A549 (cell line): ENCODE measurements at places on chromosomes 4 and X. TPM values are rescaled to one million over a fixed set of nuclear protein-coding genes. Genes with fewer than 3 reads are reported as not detected.

GRCh38 chr4:122086338-122087065 lies 65.6 kb upstream of the BLTP1 start:
- DNase-seq, result no peak

GRCh38 chr4:94399721-94400120 lies 52.0 kb upstream of the PDLIM5 start:
- no peak for DNase-seq

Gene FGF5
- polyA plus RNA-seq, result 0.21 to 0.28 TPM (median 0.25 TPM) in 3 replicates

DNA sequence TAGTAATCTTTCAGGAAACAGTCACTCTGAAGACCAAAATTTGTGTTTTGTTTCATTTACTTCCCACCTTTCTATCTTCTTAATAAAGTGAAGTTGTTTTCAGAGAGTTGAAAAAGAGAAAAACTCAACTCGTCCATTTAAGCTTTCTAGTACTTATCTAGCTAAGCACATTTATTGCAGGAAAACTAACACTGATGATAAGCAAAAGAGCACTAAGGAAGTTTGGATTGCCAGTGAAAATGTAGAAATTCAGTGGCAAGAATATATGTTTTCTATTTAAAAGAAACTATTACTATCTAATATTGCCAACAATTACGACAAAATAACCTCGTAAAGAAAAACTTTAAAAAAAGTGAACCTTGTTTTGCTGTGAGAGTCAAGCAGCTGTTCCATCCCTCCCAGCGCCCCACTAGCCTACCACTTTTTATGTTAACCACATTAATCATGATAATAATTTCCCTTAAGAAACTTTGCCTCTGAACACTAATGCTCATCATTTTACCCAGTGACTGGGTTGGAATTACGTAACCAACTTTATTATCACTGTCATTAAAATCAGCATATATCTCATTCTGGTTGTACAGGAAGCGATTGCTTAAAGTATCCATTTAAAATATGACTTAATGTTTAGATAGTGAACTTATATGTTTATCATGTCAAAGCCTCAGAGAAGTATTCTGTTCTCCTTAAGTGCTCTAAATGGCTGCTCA lies 24.8 kb downstream of the SPRY1 start:
- no peak for DNase-seq

GRCh38 chrX:85004255-85004654 lies 578 bp downstream of the APOOL start:
- peak; percentile 13 for DNase-seq

GRCh38 chrX:39772057-39772832 lies 325.5 kb downstream of the BCOR start:
- no peak for DNase-seq

Gene SUPT20HL1
- not detected in 3 replicates for polyA plus RNA-seq

DNA sequence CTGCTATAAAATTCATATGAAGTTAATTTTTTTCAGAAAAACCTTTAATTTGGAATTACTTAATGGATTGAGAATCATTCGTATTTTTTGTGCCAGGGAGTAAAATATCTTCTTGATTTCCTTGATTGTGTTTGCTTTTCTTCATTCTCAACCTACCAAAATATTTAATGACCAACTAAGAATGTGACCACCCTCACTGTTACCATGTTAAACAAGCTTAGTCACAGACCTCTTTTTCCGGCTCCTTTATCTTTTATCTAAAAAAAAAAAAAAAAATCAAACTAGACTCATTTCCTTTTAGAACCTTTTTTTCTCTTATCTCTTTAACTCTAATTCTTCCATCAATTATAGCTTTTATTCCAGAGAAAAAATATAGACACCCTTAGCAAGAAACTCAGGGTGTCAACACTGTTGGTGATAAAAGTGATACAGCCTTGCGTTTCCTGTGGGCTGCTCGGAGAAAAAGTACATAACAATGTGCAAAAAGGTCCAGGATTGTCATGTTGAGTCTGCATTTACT lies 20.6 kb upstream of the HPGDS start:
- DNase-seq, result no peak
